ENCODE measurements at places on chromosomes 1 and 21. TPM values are rescaled to one million over a fixed set of nuclear protein-coding genes. Genes with fewer than 3 reads are reported as not detected.
A peak's percentile ranks its signal among the peaks of the same experiment; 100 is the strongest.

DNA sequence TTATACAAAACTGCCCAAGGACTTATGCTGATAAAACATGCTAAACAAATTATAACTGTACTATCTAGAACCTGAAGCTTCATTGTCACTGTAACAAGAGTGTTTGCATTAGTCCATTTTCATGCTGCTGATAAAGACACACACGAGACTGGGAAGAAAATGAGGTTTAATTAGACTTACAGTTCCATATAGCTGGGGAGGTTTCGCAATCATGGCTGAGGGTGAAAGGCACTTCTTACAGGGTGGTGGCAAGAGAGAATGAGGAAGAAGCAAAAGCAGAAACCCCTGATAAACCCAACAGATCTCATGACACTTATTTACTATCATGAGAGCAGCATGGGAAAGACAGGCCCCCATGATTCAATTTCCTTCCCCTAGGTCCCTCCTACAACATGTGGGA, 100.4 kb downstream of the SPATA6 start:
- no peak for DNase-seq

DNA sequence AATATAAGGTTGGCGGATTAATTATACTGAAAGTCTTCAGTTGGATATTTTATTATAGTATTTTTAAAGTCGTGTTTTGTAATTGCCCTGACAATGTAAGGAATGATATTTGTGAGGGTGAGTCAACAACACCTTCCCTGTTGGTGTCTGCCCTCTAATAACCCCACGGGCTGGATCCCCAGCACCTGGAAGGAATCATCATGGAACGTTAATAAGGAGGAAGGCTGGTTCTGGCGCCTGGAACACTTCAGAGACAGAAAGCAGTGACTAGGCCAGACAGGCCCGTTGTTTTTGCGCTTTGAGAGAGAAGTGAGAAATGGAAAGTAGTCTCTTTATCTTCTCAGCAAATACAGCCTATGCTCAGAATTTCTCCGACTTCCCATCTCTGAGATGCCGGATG, 31.6 kb downstream of the TEX35 start:
- DNase-seq, result no peak

DNA sequence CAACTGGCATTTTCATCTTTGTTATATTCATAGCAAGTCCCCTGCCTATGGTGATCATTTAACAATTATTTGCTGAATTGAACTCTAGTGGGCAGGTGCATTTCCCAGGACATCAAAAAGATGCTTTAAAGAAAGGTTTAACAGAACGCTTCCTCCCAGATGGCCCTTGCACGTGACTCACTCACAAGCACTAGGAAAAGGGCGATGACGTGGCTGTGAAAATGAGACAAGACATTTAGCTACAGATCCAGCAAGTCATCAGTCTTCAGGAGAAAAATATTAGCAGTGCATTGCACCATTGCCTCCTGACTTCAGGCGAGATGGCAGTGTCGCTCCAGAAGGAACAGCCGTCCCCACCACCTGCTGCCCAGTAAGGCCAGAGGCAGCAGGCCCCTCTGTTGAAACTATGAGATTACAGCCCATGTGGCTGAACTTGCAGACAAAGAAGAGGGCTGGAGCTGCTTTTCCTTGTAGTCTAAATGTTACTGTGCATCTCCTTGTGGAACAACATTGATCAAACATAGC, 37.2 kb downstream of the DSCAM start:
- no peak for DNase-seq

DNA sequence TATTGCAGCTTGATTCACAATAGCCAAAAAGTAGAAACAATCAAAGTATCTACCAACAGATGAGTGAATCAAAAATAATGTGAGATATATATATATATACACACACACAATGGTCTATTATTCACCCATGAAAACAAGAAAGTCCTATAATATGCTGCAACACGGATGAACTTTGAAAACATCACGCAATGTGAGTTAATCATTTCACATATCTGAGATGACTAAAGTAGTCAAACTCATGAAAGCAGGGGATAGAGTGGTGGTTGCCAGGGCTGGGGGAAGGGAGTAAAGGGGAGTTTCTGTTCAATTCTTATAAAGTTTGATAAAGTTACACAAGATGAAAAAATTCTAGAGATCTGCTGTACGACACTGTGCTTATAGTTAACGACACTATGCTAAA, 1234.8 kb downstream of the MRPL39 start:
- DNase-seq, result no peak

GRCh38 chr1:240247899-240248298, 156.2 kb downstream of the FMN2 start:
- DNase-seq, result no peak

GRCh38 chr1:12314333-12314903, 84.6 kb downstream of the VPS13D start:
- peak; percentile 5 for DNase-seq

DNA sequence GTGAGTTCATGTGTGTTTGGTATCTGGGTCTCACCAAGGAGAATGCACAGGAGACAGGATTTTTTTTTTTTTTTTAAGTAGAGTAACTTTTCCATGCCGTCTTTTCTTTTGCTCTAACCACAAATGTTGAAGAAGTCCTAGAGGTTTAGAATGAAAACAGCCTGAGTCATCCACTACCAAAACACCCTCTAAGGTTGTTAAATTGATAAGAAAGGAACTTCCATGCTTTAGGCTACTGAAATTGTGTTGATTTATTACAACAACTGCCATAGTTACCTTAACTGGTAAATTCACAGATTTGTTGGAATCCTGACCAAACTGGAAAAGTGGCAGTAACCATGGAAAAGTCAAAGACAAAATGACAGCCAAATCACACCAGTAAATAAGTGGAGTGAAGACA, 375.6 kb downstream of the AMY1C start:
- no peak for DNase-seq

GRCh38 chr1:241836941-241837340, 11.1 kb upstream of the EXO1 start:
- no peak for DNase-seq

DNA sequence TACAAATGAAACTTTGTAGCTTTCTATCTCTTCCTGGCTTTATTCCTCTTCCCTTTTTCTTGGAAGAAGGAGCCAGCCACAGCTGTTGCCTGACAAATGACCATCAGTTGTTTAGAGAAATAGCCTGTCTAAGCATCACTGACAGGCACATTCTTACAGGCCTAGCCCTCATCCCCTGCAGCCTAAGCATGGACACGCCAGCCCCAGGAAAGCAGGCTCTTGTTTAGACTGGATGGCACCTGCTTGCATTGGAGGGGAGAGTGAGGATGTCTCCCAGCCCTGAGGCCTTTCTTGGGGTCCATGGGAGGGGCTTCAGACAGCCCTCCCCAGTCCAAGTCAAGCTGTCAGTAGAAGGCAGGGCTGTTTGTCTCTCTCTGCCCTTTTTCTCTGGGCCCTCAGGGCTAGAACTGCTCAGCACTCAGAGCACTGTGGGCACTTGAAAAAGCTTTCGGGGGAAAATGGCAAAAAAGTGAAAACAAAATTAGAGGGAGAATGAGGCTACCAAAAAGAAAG, 282.5 kb upstream of the PLXNA2 start:
- DNase-seq, result no peak

- no peak for DNase-seq
Measured at GRCh38 chr1:84918726-84919336, 25.8 kb upstream of the LPAR3 start.

The PDPN gene
- total RNA-seq, result not detected

The LHX4 gene
- total RNA-seq, result not detected

The LAPTM5 gene
- not detected for total RNA-seq
